ENCODE measurements at places on chromosomes 13 and 19. TPM values are rescaled to one million over a fixed set of nuclear protein-coding genes. Genes with fewer than 3 reads are reported as not detected.

DNA sequence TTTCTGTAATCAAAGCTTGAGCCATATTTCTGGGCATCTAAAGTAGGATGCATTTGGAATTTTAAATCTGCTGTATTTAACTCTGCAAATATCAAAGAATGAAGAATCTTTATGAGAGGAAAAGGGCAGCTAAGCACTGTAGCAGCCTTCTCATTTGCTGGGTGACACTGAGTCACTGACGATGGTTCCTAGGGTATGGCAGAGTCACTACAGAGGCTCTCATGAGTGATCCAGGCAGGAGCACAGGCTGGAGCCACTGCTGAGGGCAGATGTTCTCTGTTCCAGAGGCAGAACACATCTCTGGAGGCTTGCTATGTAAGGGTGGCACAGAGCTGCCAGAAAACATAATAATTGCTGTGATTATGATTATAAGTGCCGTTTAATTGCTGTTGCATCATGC lies 340.7 kb upstream of the HTR2A start:
- no peak for DNase-seq

- no peak for DNase-seq
These were observed 99.7 kb downstream of the STARD13 start for GRCh38 chr13:33185853-33186252.

DNA sequence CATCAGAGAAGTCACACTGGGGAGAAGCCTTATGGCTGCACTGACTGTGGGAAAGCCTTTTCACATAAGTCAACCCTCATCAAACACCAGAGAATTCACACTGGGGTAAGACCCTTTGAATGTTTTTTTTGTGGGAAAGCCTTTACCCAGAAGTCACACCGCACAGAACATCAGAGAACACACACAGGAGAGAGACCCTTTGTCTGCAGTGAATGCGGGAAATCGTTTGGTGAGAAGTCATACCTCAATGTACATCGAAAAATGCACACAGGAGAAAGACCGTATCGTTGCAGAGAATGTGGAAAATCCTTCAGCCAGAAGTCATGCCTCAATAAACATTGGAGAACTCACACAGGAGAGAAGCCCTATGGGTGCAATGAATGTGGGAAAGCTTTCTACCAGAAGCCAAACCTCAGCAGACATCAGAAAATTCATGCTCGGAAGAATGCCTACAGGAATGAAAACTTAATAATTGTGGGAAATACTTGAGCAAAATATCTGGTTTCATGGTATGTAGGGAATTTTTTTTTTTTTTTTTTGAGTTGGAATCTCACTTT lies 30.7 kb downstream of the ZNF793 start:
- no peak for DNase-seq

GRCh38 chr13:32045982-32046785 lies 14.6 kb downstream of the FRY start:
- no peak for DNase-seq

- no peak for DNase-seq
These were observed 8.6 kb downstream of the NPAS1 start for GRCh38 chr19:47028195-47028601.

DNA sequence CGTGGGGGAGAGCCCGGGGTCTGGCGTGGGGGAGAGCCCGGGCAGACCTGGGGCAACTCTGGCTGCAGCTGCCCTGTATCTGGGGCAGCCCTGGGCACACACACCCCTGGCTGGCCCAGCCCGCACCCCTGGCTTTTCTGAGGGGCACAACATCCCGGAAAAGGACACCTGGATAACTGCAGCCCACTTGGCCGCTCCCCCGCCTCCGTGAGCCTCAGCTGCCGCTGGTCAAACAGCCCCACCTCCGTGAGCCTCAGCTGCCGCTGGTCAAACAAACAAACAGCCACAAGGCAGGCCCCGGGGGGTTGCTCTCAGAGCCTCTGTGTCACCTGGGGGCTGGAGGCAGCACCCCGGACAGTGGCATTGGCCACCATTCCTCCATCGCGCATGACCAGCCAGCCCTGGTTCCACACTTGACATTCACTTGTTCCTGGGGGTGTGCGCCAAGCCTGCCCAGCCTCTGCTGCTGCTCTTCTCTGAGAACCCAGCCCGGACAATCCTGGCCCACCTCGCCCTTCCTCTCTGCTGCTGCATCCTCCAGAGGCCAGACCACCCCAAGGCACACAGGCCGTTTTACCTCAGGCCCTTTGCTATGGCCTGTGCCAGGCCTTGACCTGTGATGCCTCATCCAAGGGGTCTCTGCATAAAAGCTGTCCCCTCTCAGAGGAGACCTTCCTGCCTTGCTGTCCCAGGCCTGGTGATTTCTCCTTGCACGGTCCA lies 19.9 kb downstream of the CEBPG start:
- DNase-seq = no peak

DNA sequence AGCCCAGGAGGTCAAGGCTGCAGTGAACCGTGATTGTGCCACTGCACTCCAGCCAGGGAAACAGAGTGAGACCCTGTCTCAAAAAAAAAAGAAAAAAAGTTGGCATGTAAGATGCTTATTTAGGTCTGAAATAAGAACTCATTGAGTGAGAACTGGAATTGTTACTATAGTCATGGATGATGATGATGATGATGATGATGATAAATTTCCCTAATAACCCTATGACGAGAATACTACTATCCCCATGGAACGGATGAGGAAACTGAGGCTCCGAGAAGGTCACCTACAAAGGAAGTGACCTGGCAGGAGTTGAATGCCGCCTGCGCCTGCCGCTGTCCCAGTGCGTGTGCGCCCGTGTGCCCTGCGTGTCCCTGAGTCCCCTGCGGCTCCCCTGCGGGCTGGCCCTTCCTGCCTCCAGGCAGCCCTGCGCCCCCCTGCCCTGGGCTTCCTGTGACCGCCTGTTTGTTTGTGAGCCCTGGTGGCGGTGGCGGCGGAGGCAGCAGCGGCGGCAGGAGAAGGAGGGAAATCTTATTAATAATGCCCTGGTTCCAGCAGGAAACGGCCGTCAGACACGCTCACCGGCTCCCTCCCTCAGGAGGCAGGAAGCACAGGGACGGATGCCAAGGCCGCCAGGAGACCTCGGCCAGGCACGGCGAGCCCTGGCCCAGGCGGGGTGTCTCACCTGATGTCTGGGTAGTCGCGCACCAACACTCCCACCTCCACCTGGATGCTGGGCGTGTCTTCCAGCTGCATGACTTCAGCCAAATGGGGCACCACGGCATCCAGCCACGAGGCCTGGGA lies 29.6 kb downstream of the EXOC3L2 start:
- no peak for DNase-seq

DNA sequence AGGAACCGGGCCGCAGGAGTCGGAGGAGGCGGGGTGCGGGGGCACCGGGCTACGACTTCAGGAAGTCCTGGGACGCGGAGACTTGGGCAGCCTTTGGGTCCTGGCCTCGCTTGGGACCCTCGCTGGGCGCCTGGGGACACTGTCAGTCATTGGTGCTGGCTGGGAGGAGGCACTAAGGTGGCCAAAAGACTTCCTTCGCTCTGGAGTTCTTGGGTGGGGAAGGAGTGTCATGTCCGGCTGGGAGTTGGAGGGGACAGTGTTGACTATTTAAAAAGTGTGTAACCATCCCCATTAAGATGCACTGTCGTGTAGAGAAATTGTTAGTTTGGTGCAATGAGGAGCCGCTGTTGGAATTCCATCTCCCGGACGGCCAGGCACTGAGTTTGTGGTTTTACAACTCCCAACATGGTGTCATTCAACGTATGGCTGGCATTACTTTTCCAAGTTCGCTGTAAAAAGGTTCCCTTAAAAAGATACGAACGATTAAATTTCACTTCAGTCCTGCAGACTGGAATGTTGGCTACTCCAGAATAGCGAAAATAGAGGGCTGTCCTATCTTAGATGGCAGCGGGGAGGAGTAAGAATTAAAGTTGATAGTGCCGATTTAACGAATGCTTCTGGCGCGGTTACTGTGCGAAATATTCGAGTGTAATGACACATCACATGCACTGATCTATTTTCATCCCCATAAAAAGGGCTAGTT lies 776 bp downstream of the DNAJC3 start:
- no peak for DNase-seq

DNA sequence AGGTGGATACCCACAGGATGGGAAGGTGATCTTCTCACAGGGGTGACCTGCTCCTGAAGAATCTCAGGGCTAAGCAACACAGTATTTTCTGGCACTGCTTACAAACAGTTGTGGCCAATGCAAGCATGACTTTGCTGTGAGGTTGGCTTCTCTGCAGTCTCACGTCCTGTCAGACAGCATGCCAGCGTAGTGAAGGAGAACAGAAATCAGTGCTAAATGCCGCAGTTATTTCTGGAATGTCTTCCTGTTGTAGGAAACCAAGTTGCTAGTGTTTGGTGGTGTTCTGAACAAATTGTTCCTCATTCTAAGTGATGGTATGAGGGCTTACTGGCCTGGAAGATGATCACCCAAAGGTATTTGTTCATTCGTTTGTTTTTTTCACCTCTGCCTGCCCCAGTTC lies 320.1 kb downstream of the MTUS2 start:
- no peak for DNase-seq

- no peak for DNase-seq
These were observed 487.8 kb downstream of the DACH1 start for GRCh38 chr13:71378961-71379905.

- peak; percentile 3 for DNase-seq
These were observed 343.9 kb downstream of the OXGR1 start for GRCh38 chr13:96650301-96650886.

- DNase-seq = no peak
These were observed 63.1 kb downstream of the ZDHHC20 start for GRCh38 chr13:21395953-21396352.

DNA sequence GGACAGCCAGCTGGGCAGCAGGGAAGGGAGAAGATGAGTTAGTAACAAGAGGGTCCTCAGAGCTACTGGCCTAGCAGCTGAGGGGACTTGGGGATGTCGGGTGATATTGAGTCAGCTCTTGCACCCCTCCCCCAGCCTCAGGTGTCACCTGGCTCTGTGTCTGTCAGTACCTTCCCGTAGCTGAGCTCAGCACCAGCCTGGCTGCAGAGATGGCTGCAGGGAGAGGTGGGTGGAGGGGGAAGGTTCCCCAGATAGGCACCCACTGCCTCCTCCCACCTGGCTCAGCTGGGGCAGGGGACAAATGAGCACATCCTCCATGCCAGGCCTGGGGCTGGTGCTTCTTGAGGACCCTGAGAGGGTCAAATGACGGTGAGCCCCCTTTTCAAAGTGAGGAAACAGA lies 6.8 kb upstream of the KPTN start:
- DNase-seq = no peak

- peak; percentile 19 for DNase-seq
These were observed 5.8 kb downstream of the SMIM7 start for GRCh38 chr19:16654140-16654539.

GRCh38 chr19:2561895-2562294 lies 86.0 kb downstream of the GADD45B start:
- no peak for DNase-seq

- no peak for DNase-seq
These were observed 16.1 kb downstream of the CEACAM1 start for GRCh38 chr19:42512130-42512636.

GRCh38 chr13:50457415-50458393 lies 385.8 kb downstream of the DLEU7 start:
- DNase-seq = no peak

- peak; percentile 93 for DNase-seq
These were observed 1.6 kb downstream of the IER2 start for GRCh38 chr19:13151605-13152355.

DNA sequence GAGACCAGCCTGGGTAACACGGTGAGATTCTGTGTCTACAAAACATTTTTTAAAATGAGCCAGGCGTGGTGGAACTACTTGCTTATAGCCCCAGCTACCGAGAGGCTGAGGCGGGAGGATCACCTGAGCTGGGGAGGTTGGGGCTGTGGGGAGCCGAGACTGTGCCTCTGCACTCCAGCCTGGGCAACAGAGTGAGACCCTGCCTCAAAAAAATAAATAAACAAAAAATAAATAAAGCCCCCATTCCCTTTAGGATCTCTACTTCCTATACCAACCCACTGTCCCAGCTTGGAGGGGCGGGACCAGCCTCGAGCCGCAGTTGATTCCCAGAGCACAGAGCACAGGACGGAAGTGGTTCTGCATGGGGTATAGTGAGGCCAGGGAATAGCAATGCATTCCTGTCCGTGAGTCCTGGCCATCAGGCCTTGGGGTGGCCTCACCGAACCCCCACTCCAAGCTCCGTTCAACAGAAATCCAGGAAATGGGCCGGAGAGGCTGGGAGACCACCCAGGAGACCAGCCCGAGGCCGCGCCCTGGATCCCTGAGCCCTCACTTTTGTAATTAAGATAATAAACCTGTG lies 4.9 kb upstream of the PTBP1 start:
- DNase-seq = no peak

DNA sequence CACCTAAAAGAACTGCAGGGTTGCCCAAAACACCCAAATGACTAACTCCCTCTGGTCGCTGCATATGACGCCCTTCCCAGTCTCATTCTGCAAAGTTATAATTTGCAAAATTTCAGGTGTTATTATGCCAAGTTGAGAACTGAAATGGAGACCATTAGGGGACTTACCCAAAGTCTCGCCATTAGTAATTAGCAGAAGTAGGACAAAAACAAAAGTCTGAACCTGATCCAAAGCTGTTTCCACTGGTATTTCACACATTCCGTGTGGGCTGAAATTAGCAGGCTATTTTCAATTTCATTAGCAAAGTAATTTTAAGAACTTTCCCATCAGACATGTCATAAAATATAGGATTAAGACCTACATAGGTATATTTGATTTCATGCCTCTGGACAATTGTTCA lies 6.8 kb downstream of the RUBCNL start:
- DNase-seq = no peak

DNA sequence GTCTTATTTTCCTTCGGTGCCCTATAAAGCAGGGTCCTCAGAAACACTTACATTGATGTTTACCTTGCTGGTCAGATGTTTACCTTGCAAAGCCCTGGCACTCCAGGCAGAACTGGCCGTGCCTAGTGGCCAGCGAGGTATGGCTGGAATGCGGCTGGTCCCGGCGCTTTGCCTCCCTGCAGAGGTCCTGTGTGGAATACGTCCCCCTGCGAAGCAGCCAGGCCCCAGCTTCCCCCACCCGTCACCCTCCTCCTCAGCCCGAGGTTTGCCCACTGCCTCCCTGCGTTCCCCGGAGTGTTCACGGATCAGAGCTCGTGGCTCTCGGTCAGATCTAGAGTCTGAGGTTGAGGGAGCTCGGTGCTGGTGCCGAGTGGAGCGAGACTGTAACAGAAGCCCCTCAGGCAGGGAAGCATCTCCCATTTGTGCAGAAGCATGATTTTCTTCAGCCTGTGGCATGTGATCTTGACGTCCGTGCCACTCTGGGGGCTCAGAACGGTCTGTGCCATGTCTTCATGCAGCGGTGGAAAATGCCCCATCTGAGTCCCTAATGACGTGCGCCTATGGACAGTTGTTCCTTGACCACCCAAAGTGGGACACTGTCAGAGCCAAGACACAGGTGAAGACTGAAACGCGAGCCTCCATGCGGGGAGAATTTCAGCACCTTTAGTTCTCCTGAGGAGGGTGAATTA lies 54.8 kb upstream of the SOX1 start:
- DNase-seq = no peak

GRCh38 chr13:42190529-42190928 lies 81.4 kb upstream of the AKAP11 start:
- DNase-seq = no peak

- DNase-seq = peak; percentile 8
These were observed 15.2 kb upstream of the SUPT20H start for GRCh38 chr13:37074703-37075102.

ATXN8OS gene
- total RNA-seq = not detected

KLF12 gene
- total RNA-seq = 7.8 TPM

ARHGEF7 gene
- 46.2 TPM for total RNA-seq

DHRS12 gene
- 3.9 TPM for total RNA-seq
